NCI-H1694 (cell line): ENCODE measurements at places on chromosomes 1 and 21.

DNA sequence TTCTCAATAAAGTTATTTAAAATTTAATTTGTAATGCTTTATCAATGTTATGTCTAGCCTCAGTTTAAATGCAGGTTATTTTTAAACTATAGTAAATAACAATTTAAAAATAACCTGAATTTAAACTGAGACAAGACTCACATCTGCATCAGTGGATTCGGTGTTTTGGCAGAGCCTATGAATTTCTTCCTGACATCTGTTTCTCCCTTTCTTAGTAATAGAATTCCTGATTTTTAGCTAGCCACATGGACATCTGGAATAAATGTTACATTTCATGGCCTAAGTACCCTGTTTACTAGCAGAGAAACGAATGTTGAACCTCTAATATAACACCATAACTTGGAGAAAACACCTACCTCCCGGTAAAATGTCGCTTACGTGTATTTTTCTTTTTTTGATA lies 1141.6 kb upstream of the ADGRL2 start:
- no peak for DNase-seq

DNA sequence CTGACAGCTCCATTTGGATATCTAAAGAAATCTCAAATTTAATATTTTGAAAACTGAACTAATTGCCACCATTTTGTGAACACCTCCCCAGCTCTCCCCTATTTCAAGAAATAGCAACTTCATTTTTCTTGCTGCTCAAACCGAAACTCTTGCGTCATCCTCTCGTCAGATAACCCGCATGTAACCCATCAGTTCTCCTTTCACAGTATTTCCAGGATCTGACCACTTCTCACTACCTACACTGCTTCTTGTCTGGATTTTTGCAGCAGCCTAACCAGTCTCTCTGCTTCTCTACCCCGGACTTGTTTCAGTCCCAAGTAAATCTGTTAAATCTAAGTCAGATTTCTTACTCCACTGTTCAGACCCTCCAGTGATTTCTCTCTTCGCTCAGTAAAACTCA lies 75.6 kb downstream of the MTR start:
- DNase-seq: no peak

DNA sequence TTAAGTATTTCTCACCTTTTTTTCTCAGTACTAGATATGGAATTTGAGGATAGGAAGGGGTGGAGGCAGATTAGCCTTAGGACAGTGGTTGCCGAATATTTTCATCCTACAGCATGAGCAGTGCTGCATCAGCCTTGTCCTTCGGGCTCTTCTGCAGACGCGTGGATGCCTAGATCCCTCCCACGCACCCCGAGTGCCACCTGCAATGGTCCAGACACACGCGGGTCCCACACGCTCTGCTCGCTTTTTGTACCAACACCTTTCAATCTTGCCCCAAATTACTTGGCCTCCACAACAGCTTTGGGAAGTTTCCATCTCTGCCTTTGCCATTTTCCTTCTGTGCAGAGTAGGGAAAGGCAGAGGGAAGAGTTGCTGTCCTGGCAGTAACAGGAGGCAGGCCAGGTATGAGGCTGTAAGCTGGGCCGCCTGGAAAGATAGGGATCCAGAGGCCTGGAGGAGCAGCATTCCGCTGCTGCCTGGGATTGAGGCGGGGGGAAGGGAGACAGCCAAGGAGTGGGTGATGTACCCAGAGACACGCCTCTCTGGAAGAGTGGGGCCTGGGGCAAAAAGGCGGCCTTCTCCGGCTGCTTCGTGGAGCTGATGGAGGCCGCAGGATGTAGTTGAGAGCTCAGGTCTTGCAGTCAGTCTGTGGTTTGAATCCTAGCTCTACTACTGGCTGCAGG lies 467.7 kb downstream of the KIF26B start:
- DNase-seq: no peak

DNA sequence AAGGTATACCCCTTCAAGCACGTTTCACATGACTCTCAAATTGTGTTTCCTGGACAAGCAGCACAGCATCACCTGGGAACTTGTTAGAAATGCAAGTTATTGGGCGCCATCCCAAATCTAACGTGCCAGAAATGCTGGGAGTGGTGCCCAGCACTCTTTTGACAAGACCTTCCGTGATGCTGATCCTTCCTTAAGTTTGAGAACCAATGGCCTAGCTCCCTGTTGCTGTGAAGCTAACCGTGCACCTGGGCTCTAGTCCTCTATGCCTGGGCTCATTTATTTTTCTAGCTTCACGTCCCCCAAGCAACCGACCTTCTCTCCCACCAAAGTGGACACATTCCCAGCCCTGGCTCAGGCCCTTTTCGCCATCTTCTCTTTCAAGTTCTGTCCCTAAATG lies 4.3 kb downstream of the BEST4 start:
- no peak for DNase-seq

- DNase-seq: peak; percentile 87
Measured at GRCh38 chr1:211654838-211655787, 20.3 kb downstream of the NEK2 start.

DNA sequence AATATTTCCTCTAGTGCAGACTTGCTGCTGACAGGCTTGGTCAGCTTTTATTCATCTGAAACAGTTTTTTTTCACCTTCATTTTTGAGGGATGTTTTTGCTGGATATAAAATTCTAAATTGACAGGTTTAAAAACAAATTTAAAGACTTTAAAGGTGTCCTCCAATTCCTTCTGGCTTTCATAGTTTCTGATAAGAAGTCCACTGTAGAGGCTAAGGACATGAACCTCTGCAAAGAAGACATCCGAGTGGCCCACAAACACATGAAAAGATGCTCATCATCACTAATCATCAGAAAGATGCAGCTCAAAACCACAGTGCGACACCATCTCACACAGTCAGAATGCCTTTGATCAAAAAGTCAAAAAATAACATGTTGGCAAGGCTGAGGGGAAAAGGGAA lies 42.0 kb upstream of the DYRK1A start:
- no peak for DNase-seq

- peak; percentile 83 for DNase-seq
Measured at GRCh38 chr1:33633019-33633801, 160.8 kb downstream of the ZSCAN20 start.

- no peak for DNase-seq
Measured at GRCh38 chr21:45033791-45034555, 40.4 kb upstream of the ADARB1 start.

DNA sequence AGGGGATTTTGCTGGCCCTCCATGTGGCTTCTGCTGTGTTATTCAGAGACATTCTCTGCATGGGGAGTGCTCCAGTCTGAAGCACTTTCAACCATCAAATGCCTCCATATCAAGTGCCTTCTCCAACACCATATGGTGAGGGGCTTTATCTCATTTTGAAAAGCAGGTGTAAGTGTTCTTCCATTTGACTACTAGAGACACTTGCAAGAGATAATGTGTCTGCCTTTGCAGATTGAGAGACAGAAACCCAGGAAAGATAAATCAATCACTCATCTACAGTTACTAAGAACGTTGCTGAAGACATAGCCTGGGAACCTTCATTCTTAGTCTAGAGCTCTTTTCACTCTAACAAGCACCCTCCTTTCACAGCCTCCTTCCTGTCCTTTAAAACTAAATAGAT lies 29.5 kb upstream of the REG4 start:
- no peak for DNase-seq

GRCh38 chr1:171973421-171973820 lies 132.1 kb downstream of the DNM3 start:
- no peak for DNase-seq

- peak; percentile 49 for DNase-seq
Measured at GRCh38 chr1:54312796-54313316, 93.3 kb downstream of the SSBP3 start.

DNA sequence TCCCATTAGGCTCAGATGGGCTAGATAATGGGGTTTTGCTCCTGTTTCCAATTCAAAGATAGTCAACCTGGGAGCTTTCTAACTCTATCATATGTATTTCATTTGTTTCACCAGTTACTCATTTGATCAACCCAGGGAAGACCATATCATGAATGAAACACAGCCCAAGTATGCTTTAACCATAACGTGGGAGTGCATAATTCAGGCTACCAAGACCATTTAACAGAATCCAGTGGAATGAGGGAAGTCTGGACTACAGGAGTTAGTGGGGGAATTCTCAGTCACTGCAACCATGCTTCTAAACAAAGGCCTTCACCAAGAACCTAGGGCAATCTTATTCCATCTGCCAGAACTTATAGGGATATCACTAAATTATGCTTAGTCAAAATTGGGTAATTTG lies 15.0 kb upstream of the SLC16A1 start:
- no peak for DNase-seq

DNA sequence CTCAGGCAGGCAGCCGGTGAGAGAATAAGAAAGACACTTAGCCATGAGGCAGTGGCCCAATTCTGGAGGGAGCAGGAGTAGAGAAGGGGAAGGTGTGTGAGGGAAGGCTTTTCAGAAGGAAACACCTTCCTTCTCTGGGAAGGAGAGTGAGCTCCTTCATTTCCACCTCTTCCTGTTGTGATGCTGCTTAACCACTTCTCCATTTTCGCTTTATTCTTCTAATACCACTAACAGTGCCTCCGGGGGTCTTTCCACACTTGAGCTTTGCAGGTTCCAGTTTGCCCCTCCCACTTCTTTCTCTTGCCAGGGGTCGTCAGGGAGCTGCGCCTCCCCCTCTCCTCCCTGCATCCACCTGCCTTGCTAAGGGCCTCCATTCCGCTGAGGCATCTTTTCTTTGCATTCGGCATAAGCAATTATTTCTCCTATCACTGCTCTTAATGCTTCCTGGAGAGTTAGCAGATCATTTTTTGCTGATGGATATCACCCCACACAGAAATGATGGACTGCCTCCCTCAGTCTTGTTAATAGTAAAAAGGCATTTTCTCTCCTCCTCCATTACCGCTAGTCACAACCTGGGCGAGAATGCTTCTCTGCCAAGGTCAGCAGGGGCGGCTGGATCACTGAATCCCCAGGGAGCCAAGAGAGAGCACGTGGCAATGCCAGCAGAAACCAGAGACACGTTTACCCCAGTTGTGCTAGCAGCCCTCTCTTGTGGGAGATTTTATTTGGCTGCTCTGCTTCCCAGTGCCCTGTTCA lies 74.8 kb downstream of the ELAVL4 start:
- DNase-seq: peak; percentile 42

- DNase-seq: no peak
Measured at GRCh38 chr1:910311-910880, 13.3 kb upstream of the SAMD11 start.

DNA sequence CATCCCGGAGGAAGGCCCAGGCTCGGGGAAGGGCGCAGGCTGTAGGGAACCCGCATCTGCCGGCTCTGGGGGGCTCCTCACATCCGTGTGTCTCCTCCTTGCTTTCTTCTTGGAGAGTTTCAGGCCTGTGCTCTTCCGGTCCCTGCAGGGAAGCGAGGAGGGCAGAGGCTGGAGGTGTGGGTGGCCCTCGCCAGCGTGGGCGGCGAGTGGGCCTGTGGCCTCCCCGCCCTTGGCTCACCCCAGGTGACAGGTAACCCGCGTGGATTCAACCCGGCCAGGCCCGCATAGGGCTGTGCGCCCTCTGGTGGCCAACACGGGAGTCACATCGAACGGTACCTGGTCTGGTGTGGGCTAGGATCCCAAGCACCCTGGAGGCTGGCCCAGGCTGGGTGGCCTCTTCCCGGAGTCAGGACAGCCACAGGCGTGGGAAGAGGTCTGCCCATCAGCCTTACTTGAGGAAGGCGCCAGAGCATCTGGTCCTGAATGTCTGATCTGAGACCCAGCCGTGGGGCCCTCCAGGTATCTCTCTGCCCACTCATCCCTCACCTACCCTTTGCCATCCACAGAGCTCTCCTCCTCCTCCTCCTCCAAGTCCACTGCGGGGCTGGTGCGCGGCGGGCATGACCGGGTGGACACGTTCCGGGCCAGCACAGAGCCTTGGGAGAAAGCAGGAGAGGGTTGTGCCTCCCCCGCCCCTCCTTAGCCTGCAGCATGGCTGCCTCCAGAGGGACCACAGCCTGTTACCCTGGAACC lies 9.6 kb upstream of the TNFRSF25 start:
- DNase-seq: no peak

DNA sequence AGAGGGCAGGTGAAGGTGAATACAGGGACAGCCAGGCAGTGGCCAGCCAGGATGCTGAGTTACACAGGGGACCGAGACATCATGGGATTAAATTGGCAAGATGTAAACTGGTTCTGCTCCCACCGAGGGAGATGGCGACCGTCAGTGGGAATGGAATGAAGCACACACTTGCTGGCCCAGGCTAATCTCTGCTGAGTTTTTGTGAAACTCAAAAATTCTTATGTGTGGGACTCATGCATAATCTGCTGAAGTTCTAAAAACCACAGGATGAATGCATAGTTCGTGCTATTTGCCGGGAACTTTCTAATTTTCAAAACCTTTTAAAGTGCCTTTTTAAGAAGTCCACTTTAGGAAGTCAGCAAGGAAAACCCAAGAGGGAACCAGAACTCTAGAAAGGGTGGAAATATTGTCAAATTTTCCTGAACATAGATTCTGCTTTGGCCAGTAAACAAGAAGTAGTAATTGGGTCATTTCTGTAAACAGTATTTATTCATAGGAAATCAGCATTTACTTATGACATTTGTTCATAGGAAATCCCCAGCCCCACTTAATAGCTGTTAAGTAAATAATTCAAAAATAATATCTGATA lies 85.4 kb upstream of the ROR1 start:
- DNase-seq: no peak

GRCh38 chr1:52436817-52437216 lies 32.4 kb downstream of the PRPF38A start:
- DNase-seq: no peak

- no peak for DNase-seq
Measured at GRCh38 chr1:192706936-192707335, 71.0 kb downstream of the RGS13 start.

- DNase-seq: no peak
Measured at GRCh38 chr21:35506352-35506751, 457.2 kb upstream of the RUNX1 start.

DNA sequence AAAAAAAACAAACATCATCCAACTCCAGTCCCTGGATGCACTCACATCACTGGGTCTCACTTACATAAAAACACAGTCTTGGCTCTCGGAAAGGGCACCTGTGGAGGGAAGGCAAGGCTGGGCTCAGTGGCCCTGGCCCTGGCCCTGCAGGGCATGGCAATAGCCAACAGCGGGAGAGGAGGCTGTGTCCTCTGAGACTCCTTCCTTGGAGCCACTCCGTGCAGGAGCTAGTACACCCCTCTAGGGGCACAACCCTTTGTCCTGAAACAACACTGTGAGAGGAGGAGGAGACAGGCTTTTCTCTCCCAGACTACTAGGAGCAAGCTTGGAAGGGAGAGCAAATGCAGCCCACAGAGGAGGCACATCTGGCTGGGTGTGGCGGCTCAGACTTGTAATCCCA lies 28.0 kb downstream of the URB1 start:
- no peak for DNase-seq

DNA sequence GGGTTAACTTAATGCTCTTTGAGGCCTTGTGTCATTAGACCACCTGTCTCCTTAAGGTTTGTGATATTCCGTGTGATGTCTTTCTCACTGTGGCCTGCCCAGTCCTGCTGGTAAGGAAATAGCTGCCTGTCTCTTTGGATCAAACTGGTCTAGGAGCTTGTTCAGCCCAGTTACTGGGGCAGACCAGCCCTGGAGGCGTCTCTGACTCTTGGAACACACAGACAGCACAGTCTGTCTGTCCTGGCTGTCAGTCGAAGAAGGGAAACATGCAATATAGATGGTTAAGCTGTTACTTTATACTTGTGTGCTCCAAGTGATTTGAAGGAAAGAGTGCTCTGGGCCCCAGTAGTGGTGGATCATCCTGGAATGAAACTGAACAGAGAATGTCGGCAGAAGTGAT lies 20.4 kb downstream of the PBX1 start:
- no peak for DNase-seq
